ENCODE measurements at places on chromosomes 6 and 20.
A peak's percentile ranks its signal among the peaks of the same experiment; 100 is the strongest.

DNA sequence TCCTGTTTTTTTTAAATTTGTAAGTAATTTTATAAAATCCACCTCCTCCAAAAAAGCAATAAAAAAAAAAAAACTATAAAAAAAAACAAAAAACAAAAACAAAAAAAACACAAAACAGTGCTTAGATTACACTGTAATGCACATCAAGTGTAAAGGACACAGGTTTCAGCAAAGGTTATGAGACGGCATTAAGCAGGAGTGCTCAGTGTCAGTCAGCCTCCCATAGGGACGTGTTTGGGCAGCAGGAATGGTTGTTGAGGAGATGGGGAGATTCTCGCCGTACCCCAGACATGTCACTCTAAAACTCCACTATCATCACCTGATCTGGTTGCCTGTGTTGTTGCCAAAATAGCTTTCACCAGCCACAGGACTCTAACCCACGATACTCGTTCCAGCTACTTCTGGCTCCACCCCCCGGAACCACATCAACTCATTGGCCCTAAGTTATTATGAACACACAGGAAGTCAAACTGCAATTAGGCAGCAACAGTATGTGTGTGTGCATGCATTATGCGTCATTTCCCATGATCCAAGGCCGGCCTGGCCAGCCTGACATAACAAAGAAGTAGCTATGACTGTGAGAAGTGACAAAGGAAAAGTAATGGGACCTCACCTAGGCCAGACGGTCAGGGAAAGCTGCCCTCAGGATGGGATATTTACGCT, 28.7 kb downstream of the ECT2L start:
- no peak for DNase-seq

GRCh38 chr20:46558511-46558959, 8.1 kb upstream of the OCSTAMP start:
- DNase-seq, result peak; percentile 12

- DNase-seq, result no peak
Measured at GRCh38 chr20:8427419-8428040, 295.5 kb downstream of the PLCB1 start.

DNA sequence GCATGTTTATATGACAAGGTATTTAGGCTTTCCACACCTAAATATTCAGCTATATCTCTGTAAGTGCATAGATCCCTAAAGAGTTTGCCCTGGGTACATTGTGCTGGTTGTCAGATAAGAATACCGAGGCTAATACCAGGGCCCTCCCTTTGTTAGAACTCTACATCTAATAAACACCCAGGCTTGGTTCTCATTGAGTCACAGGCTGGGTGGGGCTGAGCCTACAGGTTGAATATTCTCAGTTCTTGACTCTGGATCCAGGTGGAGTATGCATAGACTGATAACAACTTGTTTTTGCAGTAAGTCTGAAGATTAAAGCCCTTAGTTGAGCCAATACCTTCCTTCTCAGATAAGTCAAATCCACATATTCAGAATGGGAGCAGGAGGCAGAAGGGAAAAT, 312.2 kb upstream of the FLRT3 start:
- DNase-seq, result no peak

- no peak for DNase-seq
Measured at GRCh38 chr20:38032585-38033329, 499 bp downstream of the TTI1 start.

GRCh38 chr6:139577124-139577762, 202.8 kb upstream of the CITED2 start:
- no peak for DNase-seq

DNA sequence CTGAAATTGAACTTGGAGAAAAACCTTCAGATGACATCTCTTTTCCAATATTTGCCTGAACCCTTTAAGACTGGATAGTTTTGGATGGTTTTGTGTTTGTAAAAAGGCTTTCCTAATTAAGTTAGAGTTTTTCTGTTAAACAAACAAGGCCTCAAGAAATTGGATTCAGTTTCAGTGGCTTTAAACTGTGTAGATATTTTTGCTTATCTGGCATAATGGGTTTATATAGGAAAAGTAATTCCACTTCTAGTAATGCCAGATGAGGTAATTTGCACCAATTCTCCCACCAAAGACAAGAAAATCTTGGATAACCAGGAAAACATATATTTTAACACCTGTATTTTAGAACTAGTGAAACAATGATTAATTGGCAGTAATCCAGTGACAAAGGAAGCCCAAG, 12.0 kb upstream of the TRDN start:
- no peak for DNase-seq

- DNase-seq, result no peak
Measured at GRCh38 chr6:43705996-43706395, 18.4 kb upstream of the MRPS18A start.

GRCh38 chr6:62371453-62372210, 85.6 kb upstream of the KHDRBS2 start:
- no peak for DNase-seq

- DNase-seq, result no peak
Measured at GRCh38 chr20:58690396-58691135, 2.0 kb upstream of the NPEPL1 start.
